ENCODE measurements at places on chromosomes 2 and 18. TPM values are rescaled to one million over a fixed set of nuclear protein-coding genes. Genes with fewer than 3 reads are reported as not detected.

AFF3 gene
- 5.3 TPM for polyA plus RNA-seq

TMEM182 gene
- polyA plus RNA-seq = 2.6 TPM

CREG2 gene
- 0.07 TPM for polyA plus RNA-seq

ASNSD1 gene
- polyA plus RNA-seq = 44.0 TPM

SNRPD1 gene
- polyA plus RNA-seq = 27.7 TPM

GRCh38 chr2:240615396-240615795, 9.9 kb upstream of the GPR35 start:
- DNase-seq = no peak

- DNase-seq = no peak
These were observed 12.7 kb upstream of the CDC42EP3 start for GRCh38 chr2:37683921-37684780.

- DNase-seq = no peak
These were observed 28.9 kb upstream of the HDAC4 start for GRCh38 chr2:239429473-239430350.

DNA sequence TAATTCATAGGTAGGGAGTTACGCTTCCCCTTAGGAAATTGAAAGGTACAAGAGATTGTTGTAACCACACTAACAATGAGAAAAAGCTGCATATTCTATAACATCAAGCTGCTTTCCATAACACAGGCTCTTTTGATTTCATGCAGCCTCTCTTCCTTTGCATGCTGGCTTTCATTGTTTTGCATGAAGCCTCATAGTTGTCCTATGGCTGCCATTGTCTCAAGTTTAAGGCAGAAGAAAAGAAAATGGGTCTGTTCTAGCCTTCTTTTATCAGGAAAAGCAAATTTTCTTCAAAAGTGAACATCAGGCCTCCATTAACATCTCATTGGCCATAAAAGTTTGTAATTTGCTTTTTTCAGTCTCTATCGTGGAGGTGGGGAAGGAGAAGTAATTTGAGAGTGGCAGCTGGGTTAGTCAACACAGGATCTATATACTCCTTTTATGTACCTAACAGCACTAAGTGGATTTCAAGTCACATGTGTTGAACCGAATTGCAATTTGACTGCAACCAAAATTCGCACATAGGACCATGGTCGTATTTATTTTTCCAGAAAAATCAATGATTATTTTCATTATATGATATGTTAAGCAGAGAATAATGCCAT, 248.5 kb upstream of the RND3 start:
- no peak for DNase-seq

DNA sequence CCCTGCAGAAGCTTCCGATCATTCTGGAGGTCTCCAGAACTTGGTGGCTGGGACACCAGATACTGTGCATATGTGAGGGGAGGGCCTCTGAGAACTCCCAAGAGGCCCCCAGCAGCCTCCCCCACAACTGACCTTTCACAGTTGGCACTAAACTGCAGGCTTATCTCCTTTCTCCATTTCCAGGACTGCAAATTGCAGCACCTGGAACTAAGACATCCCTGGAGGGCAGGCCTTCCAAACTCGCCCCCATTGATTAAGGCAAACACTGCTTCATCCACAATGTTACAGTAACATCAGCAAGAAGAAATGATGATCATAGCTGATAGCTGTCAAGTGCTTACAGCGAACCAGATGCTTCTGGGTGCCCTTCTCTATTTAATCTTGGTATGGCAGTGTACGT, 67.9 kb downstream of the TGOLN2 start:
- no peak for DNase-seq

Data from thymus (tissue), 14 donors.